ENCODE measurements at places on chromosomes 12 and 14. TPM values are rescaled to one million over a fixed set of nuclear protein-coding genes. Genes with fewer than 3 reads are reported as not detected.

Gene SDR9C7
- 0.10 TPM for polyA plus RNA-seq

Gene SMCO2
- polyA plus RNA-seq: 0.76 TPM

Gene GALNT8
- 3.5 TPM for polyA plus RNA-seq

Gene ACVRL1
- polyA plus RNA-seq: 41.5 TPM

Gene OTUB2
- 4.7 TPM for polyA plus RNA-seq

Gene TGM1
- polyA plus RNA-seq: 4.5 TPM

Gene KRT2
- polyA plus RNA-seq: not detected

Gene TAS2R10
- 1.2 TPM for polyA plus RNA-seq

All from left renal cortex interstitium (tissue), 4 donors.